Fibroblast of skin of scalp (primary cell): ENCODE measurements at places on chromosomes 16 and 17.

DNA sequence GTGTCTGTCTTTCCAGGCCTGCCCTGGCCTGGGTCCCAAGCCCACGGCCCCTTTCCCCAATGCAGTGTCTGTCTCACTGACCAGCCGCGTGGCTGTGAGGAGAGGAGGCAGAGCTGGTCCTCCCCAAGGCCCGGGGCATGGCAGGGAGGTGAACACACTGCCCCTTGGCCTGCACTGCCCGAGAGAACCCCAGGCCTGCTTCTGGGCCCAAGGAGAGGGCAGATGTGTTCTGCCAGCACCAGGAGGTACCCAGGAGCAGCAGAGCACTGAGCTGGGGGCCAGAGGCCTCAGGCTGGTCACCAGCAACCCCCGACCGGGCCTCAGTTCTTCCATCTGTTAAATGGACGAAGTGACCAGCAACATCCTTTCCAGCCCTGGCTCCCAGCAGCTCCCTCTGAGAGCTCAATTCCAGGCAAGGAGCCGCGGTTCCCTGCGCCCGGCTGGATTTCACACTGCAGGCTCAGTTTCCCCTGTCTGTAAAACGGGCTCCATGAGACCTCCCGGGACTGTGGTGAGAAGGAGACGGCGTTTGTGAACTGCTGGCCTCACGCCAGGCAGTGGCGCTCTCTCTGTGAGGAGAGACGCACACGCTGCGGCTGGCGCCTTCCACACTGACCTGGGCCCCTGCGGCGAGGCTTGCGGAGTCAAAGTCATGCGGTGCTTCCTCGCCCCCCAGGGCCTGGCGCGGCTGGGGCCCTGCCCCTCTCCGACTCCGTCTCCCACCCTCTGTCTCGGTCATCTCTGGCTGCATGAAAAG lies 8.1 kb upstream of the ZFPM1 start:
- no peak for DNase-seq

GRCh38 chr17:76420356-76421043 lies 32.5 kb downstream of the UBE2O start:
- no peak for DNase-seq

- DNase-seq, result peak; percentile 50
Measured at GRCh38 chr17:58324409-58325288, 3.9 kb downstream of the TSPOAP1 start.

DNA sequence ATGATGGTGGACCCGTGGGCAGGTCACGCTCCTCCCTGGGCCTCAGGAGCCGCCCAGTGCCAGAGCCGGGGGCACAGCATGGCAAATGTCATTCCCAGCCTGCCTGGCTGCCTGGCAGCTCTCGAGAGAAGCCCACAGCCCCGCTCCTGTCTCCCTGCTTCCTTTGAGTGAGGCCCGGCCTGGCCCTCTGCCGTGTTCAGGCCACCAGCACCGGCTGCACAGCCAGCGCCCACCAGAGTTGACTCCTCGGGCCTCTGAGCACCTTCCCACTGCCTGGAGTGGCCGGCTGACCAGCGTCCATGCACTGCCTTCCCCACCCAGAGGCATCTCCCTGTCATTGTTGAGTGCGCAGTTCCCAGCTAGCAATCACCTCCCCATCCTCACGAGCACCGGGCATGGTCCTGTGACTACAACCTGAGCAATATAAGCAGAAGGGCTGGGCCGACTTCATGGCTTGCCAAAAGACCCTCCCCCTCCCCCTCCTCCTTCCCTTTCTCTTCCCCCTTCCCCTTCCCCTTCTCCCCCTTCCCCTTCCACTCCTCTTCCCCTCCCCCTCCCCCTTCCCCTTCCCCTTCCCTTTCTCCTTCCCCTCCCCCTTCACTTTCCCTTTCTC lies 11.9 kb upstream of the SLC38A10 start:
- no peak for DNase-seq

DNA sequence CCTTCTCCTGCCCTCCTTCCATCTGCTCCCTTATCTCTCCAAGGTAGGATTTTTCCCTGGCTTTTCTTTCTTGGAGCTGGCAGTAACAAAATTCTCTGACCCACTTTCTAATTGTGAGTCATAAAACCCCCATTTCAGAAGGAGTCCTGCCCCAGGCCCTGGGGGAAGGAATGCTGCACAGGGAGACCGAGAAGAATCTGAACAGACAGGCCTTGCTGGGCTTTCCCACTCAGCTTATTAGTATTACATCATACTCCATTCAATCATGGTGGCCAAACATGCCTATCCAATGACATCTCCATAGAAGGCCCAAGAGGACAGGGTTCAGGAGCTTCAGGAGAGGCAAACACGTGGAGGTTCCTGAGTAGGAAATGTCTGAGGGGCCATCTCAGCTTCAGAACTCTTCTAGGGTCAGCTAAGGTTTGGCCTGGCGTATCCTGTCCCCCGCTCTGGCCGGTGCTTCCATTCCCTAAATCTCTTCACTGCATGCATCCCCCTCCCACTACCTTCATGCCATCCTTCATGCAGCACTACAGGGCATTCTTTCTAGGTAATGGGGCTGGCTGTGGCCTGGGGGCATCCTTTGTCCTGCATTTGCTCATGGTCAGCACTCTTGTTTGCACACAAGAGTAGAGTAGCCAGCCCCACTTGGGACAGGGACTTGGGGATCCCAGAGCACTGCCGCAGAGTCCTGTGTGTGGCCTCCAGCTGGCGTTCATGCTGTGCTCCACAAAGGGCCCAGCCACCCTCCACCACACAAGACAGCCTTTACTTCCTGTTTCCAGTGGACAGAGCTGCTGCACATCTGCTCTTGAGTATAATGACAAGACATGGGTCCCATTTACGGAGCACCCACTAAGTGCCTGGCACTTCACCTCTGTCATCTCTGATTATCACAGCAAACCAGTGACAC lies 8.2 kb downstream of the SLC6A2 start:
- peak; percentile 70 for DNase-seq

- no peak for DNase-seq
Measured at GRCh38 chr17:2945299-2945698, 118.1 kb downstream of the OR1D5 start.
